Cardiac septum (tissue), 1 donor: ENCODE measurements at places on chromosomes 11 and 22. TPM values are rescaled to one million over a fixed set of nuclear protein-coding genes. Genes with fewer than 3 reads are reported as not detected.
A peak's percentile ranks its signal among the peaks of the same experiment; 100 is the strongest.

GRCh38 chr22:46547883-46548244 is 10.4 kb upstream of the CELSR1 start:
- DNase-seq = peak; percentile 87

DNA sequence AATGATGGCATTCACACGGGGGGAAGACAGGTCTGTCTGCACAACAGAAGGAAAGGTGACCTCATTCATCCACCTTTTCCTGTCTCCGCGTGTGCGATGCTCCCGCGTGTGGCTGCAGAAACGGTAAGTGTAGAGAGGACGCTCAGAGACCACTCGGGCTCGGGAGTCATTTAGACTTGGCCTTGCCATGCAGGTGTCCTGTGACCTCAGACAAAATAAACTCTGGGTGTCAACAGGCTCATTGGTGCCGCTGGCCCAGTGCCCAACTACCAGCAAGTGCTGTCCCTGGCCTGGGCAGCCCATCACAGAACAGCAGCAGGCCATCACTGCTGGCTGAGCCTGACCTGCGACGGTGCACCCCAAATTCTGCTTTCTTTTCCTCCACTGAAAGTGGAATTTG is 48.1 kb upstream of the ARFGAP3 start:
- no peak for DNase-seq

- DNase-seq = no peak
Measured at GRCh38 chr11:13111813-13112130, 102.7 kb downstream of the RASSF10 start.

DNA sequence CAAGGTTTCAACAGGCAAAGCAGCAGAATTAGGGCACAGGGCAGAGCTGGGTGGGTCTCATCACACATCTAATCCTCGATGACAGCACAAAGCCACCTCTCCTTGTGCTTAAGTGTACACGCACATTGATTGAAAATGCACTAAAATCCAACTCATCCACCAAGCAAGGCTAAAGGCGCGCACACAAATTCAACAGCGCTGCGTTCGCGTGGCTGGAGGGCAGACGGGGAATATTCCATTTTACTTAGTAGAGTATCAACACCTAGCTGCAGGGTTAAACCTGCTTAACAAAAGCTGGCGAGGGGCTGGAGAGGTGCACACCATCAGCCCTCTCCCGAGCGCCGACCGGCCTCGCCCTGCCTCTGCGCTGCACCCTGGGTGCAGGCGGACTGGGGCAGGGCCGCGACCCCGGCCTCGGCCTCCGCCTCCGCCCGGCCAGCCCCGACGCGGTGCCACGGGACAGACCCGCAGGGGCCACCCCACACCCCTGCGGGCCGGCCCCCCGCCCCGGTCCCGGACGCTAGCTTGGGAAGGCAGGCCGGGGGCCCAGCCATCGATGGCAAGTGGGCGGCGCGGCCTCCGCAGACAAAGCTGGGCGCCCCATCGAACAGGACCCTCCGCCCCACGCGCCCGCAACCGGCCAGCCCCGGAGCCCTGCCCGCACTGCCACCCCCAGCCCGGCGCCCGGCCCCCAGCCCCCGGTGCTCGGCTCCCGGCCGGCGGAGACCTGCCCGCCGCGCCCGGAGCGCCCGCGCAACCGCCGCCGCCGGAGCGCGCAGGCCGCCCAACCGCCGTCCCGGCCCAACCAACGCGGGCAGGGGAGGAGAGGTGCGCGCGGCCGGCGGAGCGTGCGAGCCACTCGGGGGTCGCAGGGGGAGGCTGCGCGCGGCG is 929 bp downstream of the PRDM10 start:
- DNase-seq = peak; percentile 77

MMP3 gene
- total RNA-seq = not detected

GRCh38 chr11:17629113-17629512 is 82.1 kb downstream of the OTOG start:
- no peak for DNase-seq

DNA sequence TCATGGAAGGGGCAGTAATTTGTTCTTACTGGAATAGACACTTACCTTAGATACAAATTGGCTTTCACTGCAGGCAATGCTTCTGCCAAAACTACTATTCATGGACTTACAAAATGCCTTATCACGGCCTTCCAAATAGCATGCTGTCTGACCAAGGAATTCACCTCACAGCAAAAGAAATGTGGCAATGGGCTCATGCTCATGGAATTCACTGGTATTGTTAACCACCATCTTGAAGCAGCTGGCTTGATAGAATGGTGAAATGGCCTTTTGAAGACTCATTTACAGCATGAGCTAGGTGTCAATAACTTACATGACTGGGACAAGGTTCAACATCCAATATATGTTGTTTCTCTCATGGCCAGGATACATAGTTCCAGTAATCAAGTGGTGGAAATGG is 21.9 kb downstream of the OR5B21 start:
- no peak for DNase-seq

DNA sequence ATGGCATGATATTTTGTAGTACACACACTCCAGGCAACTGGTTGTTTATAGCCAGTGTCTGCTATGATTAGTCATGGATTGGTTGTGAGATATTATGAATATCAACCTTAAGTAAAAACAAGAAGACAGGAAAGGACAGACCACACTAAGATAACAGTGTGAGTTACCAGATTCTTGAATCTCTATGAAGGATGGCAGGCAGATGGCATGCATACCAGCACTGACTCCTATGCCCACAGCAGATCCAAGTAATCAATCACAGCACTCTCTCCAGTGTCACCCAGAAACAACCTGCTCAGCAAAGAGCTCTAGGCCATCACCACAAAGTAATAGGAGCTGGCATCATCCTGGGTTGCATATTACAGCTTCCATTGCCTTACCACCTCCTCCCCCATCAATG is 116.6 kb downstream of the GALNT18 start:
- DNase-seq = no peak

- peak; percentile 43 for DNase-seq
Measured at GRCh38 chr11:71504531-71504930, 22.5 kb upstream of the KRTAP5-7 start.

GRCh38 chr22:49310354-49310753 is 517.3 kb downstream of the BRD1 start:
- DNase-seq = peak; percentile 38

DNA sequence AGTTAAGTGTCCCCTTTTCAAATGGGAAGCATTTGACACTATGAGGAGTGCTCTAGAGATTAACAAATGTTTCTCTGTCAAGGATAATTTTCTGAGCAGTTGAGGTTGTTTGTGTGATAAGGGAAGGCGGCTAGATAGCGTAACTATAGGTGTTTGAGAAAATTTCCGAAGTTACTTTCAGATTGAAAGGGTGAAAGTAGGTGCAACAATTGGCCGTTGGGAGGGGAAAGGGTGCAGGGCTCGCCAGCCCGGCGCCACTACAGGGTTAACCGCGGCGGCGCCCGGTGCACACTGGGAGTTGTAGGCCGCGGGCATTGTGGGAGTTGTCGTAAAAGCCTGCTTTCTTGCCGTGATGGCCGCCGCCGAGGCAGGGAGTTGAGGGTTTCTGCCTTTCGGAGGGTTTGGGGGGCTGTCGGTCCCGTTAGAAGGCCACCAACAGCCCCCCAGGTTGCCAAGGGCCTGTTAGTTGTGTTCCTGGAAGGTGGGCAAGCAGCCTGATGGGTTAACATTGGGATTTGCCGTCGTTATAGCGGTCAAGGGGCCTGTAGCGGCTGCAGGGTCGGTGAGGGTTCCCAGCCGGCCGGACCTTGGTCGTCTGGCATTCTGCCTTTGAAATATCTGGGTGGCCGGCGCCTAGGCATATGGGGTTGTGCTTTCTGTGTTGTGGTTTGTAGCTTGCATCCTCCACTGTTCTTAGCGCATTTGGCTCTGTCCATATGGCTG is 36.5 kb upstream of the HSD17B12 start:
- peak; percentile 95 for DNase-seq

GRCh38 chr22:19728271-19728670 is 4.9 kb downstream of the GP1BB start:
- DNase-seq = no peak

GRCh38 chr22:45793161-45793560 is 121.5 kb downstream of the ATXN10 start:
- DNase-seq = no peak

- DNase-seq = no peak
Measured at GRCh38 chr11:9972989-9973388, 309.1 kb downstream of the SWAP70 start.

CCDC81 gene
- 0.59 TPM for total RNA-seq

CNIH2 gene
- 0.22 TPM for total RNA-seq

CDC42BPG gene
- 1.2 TPM for total RNA-seq

PLA2G3 gene
- total RNA-seq = not detected

MIAT gene
- 1.3 TPM for total RNA-seq

DNA sequence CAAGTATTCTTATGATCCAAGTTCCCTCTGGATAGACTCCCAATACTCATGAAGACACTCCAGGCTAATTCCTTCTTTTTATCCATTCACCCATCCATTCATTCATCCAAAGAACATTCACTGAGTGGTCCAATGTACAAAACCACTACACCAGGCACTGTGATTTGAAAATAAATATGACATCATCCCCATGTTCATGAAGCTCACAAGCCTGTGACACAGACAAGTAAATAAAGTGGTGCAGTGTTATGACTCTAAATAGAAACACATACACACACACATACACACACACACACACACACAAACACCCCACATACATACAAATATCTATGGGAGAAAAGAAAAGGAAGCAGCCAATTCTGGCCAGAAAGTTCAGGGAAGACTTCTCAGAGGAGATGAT is 35.5 kb downstream of the MTMR2 start:
- DNase-seq = no peak

- no peak for DNase-seq
Measured at GRCh38 chr11:118081241-118081958, 4.5 kb downstream of the TMPRSS4 start.

ARHGAP20 gene
- 0.19 TPM for total RNA-seq

DDX10 gene
- 11.5 TPM for total RNA-seq

- DNase-seq = no peak
Measured at GRCh38 chr11:60512651-60513225, 2.5 kb upstream of the MS4A13 start.

DNA sequence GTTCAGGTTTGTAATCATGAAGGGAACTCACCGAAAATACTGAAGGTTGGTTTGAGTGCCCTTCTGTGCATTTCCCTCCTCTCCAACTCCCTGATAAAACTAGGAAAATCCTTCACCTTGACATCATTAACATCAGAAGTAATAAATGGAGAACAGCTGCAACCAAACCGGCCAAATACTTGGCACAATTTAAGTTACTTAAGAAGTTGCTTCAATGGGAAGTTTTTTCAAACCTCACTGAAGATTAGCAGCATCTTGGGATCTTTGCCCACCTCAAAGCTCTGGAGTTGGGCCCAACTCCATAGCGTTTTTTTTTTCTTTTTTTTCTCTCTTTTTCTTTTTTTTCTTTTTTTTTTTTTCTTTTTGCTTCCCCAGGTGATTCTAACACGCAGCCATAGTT is 784.8 kb downstream of the KCNA4 start:
- DNase-seq = no peak

TMPRSS5 gene
- 0.81 TPM for total RNA-seq

DNA sequence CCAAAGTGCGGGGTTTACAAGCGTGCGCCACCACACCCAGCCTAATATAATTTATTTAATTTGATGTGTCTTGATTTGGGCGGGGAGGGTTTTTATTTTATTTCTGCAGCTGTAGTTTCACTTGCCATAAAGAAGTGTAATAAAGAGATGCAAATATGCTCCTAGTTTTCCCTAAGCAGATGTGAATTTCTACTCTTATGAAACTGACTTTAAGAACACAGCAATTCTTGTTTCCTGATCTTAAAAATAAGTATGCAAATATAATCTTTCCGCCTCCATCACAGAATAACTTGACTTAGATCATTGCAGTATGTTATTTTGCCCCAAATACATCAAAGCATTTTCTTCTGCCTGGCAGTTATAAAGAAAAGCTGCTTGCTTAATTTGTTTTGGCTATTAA is 4.4 kb downstream of the SPCS2 start:
- DNase-seq = no peak

- no peak for DNase-seq
Measured at GRCh38 chr22:48630433-48630754, 1197.3 kb downstream of the BRD1 start.

DNA sequence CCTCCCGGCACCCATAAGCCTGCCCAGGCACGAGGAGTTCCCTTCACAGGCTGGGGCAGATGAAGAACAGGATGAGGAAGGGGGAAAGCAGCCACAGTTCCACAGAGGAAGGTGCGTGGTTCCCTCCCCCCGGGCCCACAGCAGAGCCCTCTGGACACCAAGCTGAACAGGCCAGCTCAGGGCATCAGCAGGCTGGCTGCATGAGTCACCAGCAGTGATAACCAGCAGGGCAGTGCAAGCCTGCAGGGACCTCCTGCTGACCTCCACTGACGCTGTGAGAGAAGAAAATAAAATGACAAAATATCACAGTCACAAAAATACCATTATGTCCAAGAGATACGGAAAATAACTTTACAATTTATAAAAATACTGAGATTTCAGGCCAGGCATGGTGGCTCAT is 11.5 kb downstream of the RTL6 start:
- DNase-seq = no peak

DNA sequence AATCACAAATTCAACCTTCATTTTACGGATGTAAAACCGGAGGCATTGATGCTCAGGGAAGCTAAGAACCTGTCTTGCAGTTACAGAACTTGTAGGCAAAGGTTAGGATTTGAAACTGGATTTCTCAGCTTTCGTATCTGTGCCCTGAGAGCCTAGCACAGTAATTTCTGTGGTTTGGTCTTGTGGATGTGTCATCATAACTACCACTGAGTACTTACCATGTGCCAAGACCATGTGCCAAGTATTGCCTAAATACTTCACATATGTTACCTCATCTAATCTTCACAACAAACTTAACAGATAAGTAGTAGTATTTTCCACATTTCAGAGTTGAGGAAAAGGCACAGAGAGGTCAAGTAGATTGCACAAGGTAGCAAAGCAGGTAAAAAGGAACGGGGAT is 140.7 kb downstream of the NXPE2 start:
- no peak for DNase-seq

DNA sequence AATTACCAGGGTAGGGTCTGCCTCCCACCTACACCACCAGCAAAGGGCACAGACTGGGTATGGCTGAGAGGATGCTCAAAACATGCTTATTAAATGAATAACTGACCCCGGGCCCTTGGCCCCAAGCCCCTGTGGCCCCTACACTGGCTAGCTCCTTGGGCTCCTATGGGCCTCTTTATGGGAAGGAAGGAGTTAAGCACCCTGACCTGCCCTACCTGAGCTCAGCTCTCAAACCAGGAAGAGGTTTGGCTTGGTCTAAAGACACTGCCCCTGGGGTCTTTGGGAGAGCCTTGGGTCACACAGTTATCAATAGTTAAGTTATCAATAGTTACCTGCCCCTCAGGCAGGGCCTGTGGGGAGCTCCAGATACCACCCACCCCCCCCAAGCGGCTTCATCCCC is 1.2 kb downstream of the USH1C start:
- no peak for DNase-seq

ZNF214 gene
- total RNA-seq = 0.67 TPM

DNA sequence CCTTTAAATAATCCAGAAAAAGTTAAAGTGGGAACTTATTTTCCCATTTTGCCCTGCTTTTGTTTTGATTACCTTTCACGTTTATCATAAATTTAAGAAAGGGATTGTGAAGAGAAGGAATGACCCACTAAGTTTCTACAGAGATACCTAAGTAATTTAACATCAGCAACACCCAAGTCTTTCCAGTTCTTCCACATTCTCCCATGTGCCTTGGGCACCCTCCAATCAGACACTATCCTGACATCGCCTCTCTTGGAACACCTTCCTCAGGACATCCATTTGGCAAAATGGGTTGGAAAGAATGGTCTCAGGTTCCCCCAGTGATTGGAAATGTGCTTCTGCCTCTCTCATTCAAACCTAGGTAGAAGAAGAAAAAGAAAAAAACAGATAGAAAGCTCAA is 6.3 kb downstream of the BBOX1 start:
- no peak for DNase-seq

MS4A6A gene
- 22.2 TPM for total RNA-seq
